ENCODE measurements at places on chromosomes 5 and 9. TPM values are rescaled to one million over a fixed set of nuclear protein-coding genes. Genes with fewer than 3 reads are reported as not detected.

The AMBP gene
- not detected for total RNA-seq

The DRD1 gene
- total RNA-seq: 0.62 TPM

The SAXO1 gene
- total RNA-seq: 0.29 TPM

The CKMT2 gene
- 24.1 TPM for total RNA-seq

The SPOCK1 gene
- total RNA-seq: 67.8 TPM

The LARP1 gene
- total RNA-seq: 142 TPM

The PLAA gene
- 23.5 TPM for total RNA-seq

DNA sequence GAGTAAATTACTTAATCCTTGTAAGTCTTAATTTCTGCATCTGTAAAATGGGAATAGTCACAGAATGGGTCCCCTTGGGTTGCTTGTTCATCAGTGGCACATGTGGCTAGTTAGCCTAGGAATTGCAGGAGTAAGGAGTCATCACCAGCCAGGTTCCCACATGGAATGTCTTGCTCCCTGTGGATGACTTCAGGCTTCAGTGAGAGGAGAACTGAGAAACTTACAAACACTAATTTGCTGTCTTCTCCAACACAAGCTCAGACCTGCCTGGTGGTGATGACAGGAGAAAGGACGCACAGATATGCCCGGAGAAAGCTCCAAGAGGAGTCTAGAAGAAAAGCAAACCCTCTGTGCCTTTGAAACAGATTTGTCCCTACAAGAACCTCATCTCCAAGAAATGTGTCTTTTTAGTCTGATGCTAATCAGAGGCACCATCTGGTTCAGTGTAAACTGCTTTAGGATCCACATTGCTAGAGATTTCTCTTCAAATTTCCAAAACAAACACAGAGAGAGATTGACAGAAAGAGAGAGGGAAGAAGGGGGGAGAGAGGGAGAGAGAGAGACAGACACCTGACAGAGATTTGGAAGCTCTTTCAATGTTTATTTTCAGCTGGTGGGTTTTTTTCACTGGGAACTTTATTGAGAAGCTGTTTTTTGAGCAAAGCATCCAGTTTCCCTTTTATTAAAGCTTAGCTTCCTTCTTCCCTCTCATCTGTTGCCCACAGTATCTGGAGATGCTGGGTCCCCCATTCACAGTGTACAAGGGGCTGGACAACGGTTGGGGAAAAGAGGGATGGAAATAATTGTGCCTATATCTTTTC is 128.3 kb downstream of the DOCK2 start:
- DNase-seq: no peak

DNA sequence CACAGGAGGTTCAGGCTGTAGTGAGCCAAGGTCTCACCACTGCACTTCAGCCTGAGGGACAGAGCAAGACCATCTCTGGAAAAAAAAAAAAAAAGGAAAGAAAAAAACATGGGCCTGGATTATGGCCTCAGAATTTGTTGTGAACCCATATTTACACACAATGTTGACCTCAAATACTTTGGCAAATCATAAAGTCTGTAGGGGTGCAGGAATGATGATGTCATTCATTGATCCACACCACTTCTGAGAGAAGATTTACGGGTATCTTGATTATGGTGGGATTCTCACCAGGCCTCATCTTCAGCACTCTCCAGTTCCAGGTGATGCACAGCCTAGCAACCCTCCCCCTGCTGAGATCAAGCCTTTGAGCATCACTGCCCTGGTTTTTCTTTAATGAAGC is 156.9 kb downstream of the CDH6 start:
- DNase-seq: no peak

GRCh38 chr5:123720955-123721354 is 209.0 kb downstream of the CSNK1G3 start:
- no peak for DNase-seq

- no peak for DNase-seq
Observed at GRCh38 chr5:167014401-167015056, 1276.9 kb upstream of the WWC1 start.

DNA sequence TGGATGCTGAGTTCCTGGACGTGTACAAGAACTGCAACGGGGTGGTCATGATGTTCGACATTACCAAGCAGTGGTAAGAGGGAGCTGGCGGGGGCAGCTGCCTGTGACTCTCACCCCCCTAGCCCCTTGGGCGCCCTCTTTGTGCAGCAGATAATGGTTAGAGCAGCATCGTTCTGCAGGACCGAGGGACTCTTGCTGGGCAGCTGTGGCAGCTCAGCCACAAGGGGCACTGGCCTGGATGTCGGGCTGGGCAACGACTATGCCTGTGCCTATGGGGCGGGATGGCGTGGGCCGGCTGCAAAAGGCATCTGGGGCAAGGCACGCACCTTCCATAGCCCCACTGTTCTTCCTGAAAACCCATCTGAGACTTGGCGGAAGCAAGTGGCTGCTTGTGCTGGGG is 12.9 kb upstream of the AJM1 start:
- peak; percentile 51 for DNase-seq

- DNase-seq: peak; percentile 35
Observed at GRCh38 chr5:133861161-133861737, 107.2 kb downstream of the C5orf15 start.

- no peak for DNase-seq
Observed at GRCh38 chr9:75181750-75182149, 93.4 kb downstream of the OSTF1 start.

DNA sequence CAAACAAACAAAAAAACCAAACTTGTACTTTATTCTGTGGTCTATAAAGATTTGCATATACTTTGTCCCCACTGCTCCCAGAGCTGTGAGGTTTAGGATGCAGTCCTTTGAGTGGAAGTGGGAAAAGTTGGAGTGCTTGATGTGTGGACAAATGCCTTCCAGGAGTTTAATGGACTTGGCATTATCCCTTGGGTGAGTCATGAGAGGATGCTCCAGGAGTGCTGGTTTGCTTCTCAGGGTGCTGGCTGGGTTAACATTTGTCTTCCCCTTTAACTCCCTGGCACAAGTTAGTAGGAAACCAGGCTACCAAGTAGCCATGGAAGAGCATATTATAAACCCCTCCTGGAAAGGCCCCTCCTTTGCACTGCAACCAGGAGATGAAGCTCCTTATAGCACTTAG is 417.4 kb upstream of the RIOK2 start:
- no peak for DNase-seq

DNA sequence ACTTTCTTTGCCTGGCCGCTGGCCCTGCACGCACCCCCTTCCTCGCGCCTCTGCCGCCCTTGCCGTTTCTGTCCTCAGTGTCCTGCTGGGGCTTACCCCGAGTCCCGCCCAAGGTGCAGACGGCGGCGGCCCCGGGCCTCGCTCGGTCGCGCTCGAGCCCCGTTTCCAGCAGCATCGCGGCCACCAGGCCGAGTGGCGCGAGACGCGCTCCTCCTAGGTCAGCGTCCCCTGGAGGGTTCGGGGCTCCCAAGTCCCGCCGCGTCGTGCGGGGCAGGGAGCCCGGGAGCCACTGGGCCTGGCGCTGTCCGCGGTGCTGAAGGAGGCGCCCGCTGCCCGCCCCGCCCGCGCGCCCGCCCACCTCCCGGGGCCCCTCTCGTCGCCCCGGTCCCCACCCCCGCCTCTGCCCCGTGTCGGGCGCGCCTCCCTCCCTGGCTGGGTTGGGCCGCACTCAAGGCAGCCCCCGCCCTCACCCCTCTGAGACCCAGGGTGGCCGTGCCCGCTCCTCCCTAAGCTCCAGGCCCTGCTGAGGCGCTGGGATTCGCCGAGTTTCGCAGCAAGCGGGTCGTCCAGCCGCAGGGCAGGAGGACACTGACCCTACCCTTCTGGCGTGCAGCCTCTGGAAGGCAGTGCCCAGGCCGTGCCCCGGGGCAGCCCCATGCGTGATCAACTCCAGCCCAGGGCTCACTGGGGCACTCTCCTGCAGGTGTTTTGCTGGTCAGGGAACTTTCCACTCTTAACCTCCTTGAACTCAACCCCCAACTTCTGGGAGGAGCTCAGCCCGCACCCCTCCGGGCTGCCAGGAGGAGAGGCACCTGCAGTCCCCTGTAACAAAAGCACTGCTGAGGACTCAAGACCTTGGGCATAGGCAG is at the start of gene LHX3:
Gene LHX3, minus strand, starts transcription at position 291 of the 869 bp plus-strand sequence. Its CDS starts 116 bp downstream, at position 175.
- no peak for DNase-seq

- DNase-seq: no peak
Observed at GRCh38 chr5:162139190-162139589, 71.6 kb downstream of the GABRG2 start.

GRCh38 chr5:68071282-68071632 is 144.3 kb upstream of the PIK3R1 start:
- no peak for DNase-seq
